Dorsolateral prefrontal cortex (tissue), 122 donors: ENCODE measurements at places on chromosomes 12 and 14.

- no peak for DNase-seq
These were observed 10.5 kb upstream of the TMED2 start for GRCh38 chr12:123573870-123574269.

GRCh38 chr12:104381341-104381730 lies 75.4 kb upstream of the CHST11 start:
- no peak for DNase-seq

- DNase-seq = no peak
These were observed 1109.2 kb downstream of the FLRT2 start for GRCh38 chr14:86639146-86639545.

GRCh38 chr12:22272335-22273151 lies 62.0 kb downstream of the ST8SIA1 start:
- DNase-seq = no peak

DNA sequence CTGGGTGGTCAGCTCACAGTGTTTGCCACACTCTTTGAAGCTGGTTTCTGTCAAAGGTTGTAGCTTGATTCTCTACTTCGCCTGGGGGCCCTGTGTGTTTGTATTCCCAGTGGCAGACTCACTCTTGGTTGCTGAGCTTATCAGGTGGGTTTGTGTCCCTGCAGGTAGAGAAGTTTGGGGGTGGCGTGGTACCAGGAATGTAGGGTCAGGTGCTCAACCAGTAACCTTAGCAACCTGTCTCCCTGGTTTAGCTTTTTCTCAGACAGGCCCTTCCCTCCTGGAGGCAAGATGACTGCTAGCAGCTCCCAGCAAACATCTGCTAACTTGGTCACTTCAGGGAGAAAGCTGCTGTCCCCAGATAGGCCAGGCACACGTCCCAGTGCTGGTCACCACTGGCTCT lies 352.2 kb downstream of the AACS start:
- no peak for DNase-seq

DNA sequence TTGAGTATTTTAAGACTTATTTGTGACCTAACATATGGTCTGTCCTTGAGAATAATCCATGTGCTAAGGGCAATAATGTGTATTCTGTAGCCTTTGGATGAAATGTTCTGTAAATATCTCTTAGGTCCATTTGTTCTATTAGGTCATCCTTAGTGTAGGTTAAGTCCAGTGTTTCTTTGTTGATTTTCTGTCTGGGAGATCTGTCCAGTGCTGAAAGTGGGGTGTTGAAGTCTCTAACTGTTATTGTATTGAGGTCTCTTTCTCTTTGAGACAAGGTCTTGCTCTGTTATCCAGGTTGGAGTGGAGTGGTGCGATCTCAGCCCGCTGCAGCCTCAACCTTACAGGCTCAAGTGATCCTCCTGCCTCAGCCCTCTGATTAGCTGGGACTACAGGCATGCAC lies 108.0 kb downstream of the FIGNL2 start:
- no peak for DNase-seq

- no peak for DNase-seq
These were observed 70.0 kb downstream of the PPP2R5E start for GRCh38 chr14:63472986-63473788.

GRCh38 chr14:102020058-102020971 lies 55.9 kb downstream of the DYNC1H1 start:
- DNase-seq = no peak

DNA sequence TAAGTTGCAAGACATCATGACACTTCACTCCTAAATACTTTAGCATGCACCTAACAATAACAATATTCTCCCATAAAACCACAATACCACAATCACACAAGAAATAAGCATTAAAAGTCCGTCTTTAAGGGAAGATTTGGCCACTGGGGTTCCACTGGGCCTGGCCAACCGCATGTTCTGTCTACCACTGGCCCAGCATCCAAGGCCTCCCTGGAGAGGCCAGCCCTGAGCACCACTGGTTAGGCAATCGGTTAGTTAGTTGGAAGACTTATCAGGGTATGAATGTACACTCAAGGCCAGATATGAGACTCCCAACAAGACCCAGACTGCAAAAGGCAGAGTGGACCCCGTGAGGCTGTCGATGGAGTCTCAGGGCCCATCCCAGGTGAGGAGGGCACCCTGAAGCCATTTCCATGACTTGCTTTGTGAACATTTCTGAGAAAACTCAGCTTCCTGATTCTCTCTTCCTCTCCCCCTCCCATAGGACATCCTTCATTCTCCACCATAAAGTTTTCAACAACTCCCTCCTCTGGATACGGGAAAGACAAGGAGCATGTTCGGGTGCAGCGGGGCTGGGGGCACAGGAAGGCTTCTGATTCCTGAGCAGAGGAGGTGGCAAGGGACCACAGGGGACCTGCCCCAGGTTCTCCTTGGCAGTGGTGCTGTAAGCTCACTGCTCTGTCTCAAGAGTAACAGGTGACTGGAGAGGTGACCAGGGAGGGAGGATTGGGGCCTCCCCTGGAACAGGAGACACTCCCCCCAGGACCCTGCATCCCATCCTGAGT lies 5.9 kb downstream of the PXN start:
- no peak for DNase-seq

DNA sequence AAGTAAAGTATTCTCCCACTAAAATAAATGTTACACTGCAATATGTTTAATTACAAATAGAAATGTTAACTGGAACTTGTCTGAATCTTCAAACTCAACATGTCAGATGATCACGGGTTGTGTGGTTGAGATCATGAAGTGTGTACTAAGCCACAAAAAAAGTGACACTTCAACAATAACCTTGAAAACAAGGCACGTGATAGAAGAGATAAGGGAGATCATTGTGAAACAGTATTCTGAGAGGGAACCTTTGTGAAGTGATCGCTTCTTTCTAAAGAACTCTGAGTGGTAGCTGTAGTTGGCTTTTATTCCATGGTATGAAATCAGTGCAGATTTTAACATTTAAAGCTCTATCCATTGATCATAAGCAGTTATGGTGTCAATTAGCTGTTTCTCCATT lies 60.0 kb downstream of the LIN52 start:
- no peak for DNase-seq

GRCh38 chr14:36176524-36176923 lies at the start of gene PTCSC3:
TSS of gene PTCSC3 (minus strand) at chr14:36176722.
- DNase-seq = no peak

DNA sequence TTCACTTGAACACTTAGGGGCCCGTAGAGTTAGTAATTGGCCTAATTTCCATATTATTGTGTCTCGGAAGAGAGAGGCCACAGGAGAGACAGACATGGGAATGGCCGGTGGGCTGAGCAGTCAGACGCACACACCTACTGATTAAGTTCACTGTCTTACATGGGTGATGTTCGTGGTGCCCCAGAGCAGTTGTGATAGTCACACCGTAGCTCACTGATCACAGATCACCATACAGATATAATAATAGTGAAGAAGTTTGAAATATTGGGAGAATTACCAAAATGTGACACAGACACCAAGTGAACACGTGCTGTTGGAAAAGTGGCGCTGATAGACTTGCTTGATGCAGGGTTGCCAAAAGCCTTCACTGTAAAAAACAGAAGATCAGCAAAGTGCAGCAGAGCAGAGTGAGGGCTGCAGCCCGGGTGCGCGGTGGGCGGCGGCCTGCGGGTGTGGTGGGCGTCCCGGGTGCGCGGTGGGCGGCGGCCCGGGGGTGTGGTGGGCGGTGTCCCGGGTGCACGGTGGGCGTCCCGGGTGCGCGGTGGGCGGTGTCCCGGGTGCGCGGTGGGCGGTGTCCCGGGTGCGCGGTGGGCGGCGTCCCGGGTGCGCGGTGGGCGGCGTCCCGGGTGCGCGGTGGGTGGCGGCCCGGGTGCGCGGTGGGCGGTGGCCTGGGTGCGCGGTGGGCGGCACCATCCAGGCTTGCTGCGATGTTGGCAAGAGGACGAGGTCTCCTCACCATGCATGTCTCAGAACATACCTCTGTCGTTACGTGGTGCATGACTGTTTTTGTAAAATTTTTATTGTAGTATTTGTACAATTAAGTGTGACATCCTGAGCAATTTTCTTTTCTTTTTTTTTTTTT lies 34.3 kb upstream of the TEX22 start:
- no peak for DNase-seq

GRCh38 chr14:98227000-98227726 lies 1044.8 kb downstream of the BCL11B start:
- no peak for DNase-seq

DNA sequence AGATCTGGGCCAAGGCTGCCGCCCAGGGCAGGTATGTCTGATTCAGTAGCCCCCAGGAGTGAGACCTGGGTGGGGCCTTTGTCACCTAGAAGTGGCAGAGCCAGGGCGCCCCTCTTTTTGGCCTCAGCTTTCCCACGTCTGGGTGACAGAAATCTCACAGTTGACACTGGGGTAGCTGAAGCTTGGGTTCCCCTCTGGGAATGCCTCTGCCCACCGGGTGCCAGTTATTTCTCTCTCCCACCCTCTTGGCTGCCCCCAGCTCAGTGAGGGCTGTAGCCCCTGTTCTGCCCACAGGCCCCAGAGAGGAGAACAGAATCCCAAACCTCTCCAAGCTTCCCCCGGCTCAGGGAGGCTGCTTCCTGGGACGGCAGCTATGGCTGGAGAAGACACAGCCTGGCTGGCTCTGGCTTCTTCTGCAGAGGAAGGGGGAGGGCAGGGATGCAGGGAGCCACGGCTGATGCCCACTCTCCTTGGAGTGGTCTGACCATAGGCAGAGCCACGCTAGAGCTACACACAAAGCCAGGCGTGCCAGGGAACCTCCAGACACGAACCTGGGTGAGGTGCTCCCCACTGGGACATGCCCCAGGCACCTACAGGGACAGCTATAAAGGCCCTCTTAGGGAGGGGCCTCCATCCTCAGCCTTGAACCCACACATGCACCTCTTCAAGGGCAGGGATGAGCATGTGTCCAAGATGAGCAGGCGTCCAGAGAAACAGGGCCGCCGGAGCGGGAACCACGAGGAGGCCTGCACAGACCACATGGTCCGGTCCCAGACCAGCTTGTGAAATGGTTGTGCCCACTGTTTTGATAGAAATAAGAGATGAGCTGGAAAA lies 51.7 kb downstream of the BEGAIN start:
- peak; percentile 30 for DNase-seq

DNA sequence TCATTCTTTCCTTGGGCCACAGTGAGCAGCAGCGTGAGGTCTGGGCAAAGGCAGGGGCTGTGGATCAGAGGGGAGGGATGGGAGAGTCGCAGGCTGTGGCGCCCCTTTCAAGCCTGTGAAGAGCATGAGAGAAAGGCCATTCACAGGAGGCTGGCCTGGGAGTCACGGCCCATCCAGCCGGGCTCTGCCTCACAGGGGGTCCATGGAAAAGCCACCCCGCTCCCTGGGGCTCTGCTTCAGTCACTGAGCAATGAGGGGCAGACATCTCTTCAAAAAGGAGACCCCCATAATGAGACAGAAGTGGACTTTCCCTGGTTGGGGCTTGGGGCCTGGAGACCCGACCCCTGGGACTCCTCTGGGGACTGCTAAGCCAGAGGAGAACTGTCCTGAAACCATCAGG lies 117.0 kb upstream of the GSC start:
- DNase-seq = no peak

GRCh38 chr14:59406454-59407245 lies 58.5 kb downstream of the GPR135 start:
- no peak for DNase-seq

- no peak for DNase-seq
These were observed 877.7 kb downstream of the GALC start for GRCh38 chr14:87115234-87115633.

- DNase-seq = no peak
These were observed 8.7 kb upstream of the RNASE4 start for GRCh38 chr14:20675669-20676068.

DNA sequence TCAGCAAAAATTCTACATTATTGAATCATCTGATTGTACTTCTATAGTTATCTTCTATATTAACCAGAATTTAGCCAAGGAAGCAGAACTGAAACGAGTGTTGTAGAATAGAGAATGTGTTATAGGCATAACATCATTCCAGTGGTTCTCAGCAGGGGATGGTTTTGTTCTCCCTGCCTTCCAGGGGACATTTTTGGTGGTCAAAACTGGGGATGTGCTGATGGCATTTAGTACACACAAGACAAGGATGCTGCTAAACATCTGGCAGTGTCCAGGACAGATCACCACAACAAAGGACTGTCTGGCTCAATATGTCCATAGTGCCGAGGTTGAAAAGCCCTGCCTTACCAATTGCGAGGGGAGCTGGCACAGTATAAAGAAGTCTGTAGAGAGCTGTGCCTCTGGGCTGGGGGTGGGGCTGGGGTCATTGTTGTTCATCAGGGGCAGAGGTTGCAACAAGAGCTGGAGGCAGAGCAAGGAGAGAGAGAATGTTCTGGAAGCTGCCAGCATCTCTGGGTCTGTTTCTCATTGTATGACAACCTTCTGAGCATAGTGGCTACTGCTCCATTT lies 1472.8 kb downstream of the AACS start:
- DNase-seq = no peak

DNA sequence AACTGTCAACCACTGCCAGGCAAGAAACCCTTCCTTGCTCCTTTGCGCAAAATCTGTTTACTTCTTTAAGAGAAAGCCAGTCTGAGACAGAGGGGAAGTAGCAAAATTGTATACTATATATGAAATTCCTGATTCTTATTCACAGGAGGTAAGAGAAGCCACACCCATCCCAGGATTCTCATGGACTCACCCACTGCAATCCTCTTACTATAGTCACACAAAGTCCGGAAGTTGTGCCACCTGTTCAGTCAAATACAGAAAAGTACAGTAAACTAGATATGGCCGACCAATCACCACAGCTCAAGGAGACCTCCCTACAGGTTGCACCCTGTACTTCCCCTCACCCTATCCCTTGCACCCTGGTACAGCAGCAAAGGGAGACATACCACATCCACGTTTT lies 2.9 kb downstream of the PRMT5 start:
- no peak for DNase-seq

DNA sequence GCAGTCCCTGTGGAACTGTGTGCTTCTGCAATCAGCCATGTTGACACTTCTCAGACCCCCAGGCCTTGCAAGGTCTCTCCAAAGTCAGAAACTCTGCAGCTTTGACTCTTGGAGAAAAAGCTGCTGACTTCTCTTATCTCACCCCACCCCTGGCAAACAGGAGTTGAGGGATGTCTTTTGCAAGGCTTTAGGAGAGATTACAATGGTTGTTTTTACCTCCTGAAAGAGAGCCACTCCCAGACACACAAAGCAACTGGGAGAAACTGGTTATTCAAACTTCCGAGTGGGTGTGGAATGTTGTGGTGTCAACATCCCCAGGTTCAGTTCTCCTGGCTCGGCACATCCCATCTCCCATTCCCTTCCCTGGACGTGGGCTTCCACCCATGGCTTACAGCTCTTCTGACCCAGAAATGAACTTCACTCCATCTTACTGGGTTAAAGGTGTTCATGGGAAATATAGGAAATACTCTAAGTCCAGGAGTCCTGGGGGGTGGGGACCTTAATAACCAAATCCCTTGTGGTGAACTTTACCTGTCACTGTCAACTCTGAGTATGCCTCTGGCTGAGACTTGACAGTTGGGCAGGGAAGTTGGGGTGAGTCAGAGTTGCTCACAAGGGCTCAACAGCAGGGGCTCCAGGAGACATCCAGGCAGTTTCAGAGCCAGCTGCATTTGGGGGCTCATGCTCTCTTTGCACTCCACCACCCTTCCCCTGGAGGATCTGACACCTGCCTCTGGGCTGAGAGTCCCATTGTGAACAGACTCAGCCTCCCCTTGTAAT lies 41.9 kb downstream of the CCDC177 start:
- DNase-seq = no peak
